Gastroesophageal sphincter (tissue), 4 donors: ENCODE measurements at places on chromosomes 4 and X.

- ATAC-seq = no peak
Measured at GRCh38 chrX:107827030-107827831, 1.6 kb downstream of the MID2 start.

DNA sequence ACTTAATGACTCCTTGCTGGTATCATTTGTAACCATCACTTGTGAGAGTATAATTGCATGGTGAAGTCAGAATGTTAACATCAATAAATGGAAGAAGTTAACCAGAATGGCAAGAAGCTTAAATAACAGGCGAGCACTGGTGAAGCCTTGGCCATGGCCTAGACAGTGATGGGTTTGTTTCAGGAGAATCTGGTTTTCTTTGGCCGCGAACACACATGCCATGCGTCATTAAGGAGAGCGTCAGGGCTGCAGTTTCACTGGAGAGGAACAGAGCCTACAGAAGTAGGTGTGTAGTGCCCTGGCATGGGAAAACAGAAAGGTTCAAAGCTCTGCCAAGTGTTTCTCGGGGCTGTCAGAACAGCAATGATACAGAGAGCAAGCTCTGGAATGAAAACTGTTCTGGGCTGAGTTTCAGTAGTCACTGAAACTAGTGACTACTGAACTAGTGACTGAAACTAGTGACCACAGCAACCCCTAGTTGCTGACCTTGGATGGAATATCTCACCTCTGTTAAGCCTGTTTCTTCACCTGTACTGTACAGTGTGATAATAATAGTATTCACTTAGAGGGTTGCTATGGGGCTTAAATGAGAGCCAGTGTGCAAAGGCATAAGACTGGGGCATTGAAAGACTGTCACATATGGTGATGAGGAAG, 93.8 kb downstream of the C4orf51 start:
- peak; percentile 71 for ATAC-seq

GRCh38 chr4:151415978-151416377, 7.0 kb downstream of the FHIP1A start:
- no peak for ATAC-seq

- ATAC-seq = no peak
Measured at GRCh38 chrX:46587753-46588171, 14.2 kb downstream of the CHST7 start.

DNA sequence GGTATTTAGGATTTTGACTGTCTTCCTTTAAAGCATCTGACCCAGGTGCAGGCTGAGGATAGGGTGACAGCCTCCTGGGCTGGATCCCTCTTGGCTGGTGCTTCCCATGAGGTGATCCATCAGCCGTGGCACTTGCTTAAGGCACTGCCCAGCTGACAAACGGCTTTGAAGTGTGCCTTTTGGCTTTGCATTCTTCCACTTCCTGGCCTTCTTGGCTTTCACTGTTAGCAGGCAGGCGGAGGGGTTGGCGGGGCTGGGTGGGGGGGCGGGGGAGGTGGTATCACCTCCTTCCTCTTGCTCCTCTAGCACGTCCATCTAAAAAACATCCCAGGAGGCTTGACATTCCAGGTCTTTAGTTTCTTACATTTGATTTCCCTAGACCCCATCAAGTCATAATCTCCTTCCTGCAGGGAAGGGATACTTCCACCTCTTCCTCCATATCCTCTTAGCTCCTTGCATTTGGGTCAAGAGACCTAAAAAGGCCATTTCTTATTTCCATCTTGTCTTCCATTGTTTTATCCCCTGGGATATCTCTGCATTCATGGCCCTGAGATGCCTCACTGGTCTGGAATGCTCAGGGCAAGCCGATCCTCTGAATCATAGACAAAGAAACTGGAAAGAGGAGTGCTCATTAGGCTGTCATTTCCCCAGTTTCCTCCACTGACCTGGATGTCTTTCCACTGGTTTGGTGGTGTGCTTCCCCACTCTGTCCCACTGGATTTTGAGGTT, 11.3 kb upstream of the APLN start:
- ATAC-seq = peak; percentile 83

- ATAC-seq = no peak
Measured at GRCh38 chr4:163651761-163652160, 157.3 kb downstream of the TMA16 start.

GRCh38 chr4:35493977-35494376, 750.3 kb downstream of the ARAP2 start:
- ATAC-seq = peak; percentile 22

DNA sequence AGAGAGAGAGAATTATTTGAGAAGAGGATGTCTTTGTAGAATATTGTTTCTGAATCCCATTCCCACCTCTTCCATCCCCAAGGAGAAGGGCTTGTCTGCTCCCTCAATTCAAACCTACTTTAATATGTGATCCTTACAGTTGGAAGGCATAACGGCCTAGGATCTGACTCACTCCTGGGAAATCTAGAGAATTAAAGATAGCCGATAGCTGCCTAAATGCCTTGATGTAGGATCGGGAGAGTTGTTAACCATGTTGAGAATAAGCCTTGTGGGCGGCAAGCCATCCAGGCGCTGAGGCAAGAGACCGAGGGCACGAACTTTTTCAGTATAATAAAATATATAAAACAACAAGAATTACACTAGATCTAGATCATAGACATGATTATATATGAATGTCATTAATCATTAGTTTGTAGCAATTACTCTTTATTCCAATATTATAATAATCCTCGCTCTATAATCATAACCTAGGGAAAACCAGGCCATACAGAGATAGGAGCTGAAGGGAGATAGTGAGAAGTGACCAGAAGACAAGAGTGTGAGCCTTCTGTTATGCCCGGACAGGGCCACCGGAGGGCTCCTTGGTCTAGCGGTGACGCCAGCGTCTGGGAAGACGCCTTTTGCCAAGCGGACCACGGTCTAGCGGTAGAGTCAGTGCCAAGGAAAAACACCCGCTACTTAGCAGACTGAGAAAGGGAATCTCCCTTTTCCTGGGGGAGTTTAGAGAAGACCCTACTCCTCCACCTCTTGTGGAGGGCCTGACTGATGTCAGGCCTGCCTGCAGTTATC, 13.5 kb downstream of the EMCN start:
- ATAC-seq = no peak

DNA sequence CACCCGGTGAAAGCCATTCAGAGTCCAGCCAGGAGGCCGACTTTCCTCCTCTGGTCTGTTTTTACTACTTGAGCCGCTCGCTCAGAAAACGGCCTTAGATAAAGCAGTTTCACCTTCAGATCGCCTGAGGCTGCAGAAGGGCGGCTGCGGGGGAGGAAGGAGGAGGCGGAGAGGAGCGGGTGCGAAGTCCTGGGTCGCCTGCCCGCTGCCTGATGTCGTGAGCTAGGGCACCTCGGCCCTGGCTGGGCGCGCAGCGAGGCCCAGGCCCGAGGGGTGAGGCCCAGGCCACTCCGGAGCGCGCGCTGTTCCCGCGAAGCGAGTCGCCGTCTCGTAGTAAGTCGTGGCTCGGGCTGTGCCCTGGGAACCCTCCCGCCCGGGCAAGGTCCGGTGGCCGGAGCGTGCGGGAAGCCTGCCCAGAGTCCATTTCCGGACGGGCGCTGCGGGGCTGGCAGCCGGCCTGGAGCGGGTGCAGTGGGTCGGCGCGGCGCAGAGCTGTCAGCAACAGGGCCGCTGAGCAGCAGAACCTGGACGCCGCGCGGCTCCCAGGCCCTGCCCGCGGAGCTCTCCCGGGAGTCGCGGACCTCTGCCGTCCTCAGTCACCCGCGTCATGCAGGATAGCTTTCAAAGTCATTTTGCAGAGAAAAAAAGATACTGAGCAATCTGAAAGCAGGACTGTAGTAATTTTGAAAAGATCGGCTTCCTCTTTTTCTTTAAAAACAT, 18.6 kb downstream of the TRIM2 start:
- ATAC-seq = peak; percentile 76

- no peak for ATAC-seq
Measured at GRCh38 chr4:111031596-111031995, 408.7 kb upstream of the PITX2 start.

DNA sequence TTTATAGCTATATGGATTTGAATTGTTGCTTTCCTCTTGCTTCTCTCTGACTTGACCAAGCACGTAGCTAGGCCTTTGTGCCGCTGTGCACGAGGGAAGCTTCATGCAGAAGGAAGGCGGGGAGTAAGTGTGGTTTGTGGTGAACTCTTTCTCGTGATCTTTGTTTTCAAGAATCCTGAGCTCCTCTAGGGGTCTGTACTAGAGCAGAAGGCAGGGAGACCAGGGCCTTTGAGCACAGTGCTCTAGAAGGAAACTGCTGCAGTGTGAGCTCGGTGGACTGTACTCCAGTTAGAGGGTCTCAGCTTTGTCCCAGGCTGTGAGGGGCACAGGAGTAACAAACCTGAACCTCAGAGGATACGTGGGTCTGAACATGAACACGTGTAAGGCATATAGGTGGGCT, 49.0 kb downstream of the AGA start:
- ATAC-seq = no peak

GRCh38 chr4:67500373-67500772, 44.9 kb downstream of the CENPC start:
- ATAC-seq = no peak

DNA sequence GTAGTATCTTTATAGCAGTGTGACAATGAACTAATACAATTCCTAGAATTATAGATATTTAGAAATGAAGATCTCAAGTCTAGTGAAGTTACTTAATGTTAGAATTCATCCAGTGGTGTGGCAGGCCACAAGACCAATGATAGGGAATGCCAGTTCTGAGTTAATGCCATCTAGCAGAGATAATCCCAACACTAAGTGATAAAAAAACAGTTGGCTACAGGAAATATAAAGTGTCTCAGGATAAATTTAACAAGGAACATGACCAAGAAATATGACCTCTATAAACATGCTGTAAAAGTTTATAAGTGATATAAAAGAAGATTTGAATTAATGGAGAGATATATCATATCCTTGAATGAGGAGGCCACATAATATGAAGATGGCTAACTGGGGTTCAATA, 1790.5 kb upstream of the ADGRL3 start:
- no peak for ATAC-seq

DNA sequence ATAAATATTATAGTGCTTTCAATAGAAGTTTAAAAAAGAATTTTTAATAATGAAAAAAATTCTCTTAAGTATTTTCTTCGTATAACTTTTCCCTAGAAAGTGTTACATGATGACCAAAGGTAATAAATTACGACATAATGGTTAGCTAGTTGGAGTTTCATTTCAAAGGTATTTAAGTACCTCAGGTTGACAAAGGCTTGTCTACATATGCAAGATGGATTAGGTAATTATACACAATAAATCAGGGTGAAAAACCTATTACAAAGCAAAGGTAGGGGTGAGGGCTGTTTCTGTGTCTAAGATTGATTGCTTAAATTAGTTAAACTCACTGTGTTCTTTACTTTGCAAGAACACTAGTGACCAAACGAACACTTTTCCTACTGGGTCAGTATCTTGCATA, 508.5 kb upstream of the FAT1 start:
- ATAC-seq = no peak

- no peak for ATAC-seq
Measured at GRCh38 chr4:132097041-132097440, 1052.1 kb upstream of the PCDH10 start.

DNA sequence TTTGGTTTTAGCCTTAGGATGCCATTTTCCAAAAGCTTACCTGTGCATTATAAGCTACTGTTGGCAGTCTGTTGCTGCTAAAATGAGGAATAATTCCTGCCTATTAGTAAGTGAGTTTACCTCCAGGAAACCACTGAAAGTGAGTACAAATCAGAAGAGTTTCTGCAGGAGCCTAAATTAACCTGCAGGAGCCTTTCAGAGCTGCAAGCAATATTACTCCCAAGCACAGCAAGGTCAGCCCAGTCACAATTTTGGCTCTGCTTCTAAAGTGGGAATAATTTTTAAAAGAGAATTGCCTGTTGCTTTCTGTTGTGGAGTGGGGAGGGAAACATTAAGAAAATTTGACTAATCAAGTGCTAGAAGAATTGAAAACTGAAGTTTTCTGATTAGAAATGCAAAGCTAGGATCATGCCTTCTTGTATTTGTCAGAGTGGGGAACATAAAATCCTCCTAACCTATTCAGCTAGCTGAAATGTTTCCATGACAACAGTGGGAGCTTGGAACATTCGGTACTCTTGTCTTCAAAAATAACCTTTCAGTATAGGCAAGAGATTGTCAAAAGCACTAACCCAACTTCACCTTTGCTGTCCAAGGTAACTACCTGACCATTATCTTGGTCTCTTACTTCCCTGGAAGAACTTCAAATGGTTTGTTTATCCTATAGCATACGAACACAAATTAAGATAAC, 193.2 kb downstream of the COMMD8 start:
- no peak for ATAC-seq

DNA sequence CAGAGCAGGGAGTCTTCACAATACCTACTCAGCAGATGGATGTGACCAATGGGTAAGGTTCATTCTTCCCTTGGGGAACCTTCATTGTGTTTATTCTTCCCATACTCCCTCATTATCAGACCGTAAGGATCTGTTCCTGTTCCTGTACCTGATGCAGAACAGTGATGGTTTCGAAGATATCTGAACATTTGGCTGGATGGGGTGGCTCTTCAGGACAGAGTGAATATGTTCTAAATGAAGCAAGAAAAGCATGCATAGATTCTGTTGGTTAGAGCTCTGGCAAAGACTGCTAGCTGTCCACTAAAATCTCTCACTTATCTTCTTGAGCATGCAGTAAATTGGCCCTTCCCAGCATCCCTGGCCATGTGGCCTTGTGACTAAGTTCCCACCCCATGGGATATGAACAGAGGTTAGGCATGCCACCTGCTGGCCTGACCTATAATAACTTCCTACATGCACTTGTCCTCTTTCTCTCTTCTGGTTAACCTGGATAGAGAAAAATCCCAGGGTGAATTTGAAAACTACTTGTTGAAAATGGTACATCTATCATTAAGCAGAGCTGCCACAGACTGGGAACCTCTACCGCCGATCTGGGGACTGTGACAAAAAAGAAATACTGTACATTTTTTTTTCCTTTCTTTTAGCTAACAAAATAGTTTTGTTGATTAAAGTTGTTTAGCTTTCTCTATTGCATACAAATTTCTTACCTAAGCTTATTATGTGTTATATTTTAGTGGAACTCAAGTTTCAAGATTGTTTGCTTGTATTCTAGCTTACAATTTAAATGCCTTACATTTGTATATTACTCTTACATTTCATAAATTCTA, 60.0 kb upstream of the BANK1 start:
- ATAC-seq = peak; percentile 74

DNA sequence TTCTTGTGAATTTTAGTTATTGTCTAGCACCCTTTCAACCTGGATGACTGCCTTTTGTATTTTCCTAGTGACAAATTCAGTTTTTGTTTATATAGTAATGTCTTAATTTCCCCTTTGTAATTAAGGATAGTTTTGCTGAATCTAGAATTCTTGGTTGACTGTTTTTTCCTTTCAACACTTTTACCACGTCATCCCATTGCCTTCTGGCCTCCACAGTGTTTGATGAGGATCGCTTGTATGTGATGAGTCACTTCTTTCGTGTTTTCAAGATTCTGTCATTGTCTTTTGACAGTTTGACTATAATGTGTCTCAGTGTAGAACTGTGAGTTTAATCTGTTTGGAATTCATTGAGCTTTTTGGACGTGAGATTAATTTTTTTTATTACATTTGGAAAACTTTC, 30.1 kb downstream of the KDM6A start:
- no peak for ATAC-seq

GRCh38 chr4:87521757-87522374, 7.3 kb downstream of the SPARCL1 start:
- peak; percentile 52 for ATAC-seq
